ENCODE measurements at places on chromosomes 4 and X.

DNA sequence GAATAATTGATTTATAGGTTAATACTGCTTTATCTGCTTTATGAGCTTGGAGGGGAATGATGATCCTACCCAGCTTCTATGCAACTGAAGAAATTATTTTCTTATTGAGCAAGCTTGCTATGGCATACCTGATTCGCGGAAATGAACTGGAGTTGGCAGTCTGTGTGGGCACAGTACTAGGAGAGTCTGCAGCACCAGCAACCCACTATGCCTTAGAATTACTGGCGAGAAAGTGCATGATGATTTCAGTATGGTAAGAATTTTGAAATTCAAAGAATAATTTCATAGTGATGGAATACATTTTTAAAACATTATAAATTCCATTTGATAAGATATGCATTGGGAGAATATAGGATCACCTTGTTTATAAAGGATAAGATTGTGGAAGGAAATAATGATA, 32.3 kb downstream of the SPATA4 start:
- no peak for DNase-seq

DNA sequence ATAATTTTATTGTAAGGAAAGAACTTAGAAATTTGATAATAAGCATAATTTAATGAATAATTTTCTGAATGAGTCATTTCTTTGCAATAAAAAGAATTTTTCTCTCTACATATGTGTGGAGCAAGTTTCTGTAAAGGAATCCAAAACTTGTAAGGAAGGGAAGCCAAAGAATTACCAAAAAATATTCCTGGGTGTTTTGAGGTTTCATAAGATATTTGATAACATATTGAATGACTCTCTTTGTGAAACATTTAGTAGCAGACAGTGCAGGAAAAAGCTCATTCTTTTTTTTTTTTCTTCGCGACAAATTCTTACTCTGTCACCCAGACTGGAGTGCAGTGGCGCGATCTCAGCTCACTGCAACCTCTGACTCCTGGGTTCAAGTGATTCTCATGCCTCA, 469.0 kb upstream of the MAGEB2 start:
- DNase-seq = no peak

DNA sequence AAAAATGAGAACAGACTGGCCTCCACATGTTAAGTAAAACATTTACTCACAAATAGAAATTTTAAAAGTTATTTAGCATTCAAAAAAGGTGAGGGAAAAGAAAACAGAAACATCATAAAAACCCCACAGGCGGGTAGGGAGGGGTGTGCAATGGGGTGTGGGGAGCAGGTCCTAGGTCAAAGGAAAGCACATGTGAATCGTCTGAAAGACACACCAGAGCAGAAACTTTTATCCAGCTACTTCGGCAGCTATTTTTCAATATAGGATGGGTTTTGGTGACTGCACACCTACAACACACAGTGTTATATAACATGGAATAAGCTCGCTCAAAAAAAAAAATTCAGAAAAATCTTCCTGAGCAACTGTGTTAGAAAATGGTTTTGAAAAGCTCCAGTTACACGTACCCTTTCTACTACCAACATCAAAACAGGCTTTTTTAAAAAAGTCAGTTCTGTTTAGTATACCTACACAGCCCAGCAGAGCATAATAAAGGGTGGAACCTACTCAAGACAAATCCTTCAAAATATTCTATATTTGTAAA, 1.6 kb downstream of the OTUD4 start:
- DNase-seq = no peak

- DNase-seq = no peak
These were observed 22.4 kb upstream of the HPSE start for GRCh38 chr4:83356899-83357661.

- DNase-seq = no peak
These were observed 10.7 kb downstream of the MGST2 start for GRCh38 chr4:139676365-139676764.

DNA sequence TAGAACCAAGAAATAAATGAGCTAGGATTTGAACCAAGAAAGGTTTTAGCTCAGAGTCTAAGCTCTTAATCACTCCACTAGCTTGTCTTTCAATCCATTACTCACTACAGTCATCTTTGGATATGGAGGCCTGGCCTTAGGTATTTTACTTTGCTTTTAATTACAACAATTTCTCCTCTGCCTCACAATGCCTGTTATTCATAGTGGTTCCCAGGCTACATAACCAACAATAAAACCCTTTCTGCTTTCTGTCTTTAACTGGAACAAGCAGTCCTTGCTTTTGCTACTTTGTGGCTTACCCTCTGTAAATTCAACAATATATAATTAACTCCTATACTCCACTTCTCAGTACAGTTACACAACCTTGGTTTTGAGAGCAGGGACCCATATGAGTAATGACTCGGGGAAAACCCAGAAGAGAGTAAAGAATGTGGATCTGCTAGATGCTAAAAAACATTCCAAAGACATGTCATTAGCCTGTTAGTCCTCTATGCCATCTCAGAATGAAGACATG, 94.7 kb upstream of the NAP1L5 start:
- no peak for DNase-seq

Data from Jurkat, Clone E6-1 (cell line).